ENCODE measurements at places on chromosomes 6 and 20.

DNA sequence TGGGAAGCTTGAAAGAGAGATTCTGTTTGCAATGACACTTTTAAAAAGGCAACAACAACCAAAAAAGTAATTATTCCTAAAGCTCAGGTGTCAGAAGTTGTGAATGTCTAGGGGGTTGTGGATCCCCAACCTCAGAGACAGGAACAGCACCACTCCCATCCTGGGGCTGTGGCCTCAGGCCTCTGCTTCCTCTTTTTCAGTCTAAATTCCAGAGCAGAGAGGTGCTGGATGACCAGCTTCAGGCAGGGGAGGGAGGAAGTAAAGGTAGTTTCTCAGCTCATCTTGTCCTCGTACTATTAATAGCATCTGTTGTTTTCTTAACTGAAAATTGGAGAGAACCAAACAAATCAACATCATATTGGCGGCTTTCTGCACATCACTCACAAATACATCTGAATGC, 8.3 kb downstream of the NT5E start:
- DNase-seq, result no peak

DNA sequence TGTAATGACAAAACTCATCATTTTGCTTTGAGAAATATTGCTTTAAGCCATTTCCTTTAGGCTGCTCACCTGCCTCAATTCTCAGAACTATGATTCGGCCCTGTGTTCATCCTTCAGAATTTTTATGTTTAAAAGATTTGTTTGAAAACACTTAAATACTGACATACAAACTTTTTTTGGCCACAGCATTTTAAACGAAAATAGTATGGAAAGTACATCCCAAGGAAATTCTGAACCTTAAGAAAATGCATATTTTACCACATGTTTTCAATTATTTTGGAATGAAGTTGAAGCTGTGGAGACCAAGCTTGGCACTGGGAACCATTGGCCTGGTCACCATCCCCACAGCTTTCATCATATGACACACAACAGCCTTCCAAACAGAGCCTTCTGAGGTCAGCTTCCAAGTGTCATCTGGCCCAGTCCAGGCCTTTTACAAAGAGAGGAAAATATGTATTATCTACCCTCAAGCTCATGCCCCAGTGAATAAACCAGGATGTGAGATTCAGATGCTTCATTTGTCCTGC, 83.3 kb downstream of the SOD2 start:
- no peak for DNase-seq

DNA sequence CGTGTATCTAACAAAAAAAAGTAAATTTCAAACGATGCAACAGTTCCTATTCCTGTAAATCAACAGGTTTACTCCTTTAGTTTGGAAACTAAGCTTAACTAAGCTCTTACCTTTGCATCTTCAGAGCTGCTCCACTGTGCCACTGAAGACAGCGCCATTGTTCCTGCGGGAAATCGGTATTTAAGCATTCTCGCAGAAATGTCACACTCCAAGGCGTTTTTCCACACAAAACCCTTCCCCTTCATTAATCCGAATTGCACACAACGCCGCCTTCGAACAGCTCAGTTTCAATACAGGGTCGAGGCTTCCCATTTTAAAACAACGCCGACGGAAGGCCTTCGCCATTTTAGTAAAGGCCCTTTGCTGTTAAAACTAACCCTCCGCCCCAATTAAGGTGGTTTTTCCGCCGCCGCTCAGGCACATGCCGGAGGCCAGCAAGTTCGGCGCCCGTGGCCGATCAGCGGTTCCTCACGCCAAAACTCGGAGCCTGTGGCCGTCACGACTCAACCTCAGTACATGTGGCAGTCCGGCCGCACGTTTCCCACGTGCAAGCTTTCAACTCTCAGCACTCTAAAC, 35.4 kb upstream of the SYNCRIP start:
- no peak for DNase-seq

- no peak for DNase-seq
Observed at GRCh38 chr6:63734923-63735322, 99.3 kb downstream of the PHF3 start.

- DNase-seq, result no peak
Observed at GRCh38 chr20:371755-372542, 8.6 kb upstream of the TRIB3 start.

- no peak for DNase-seq
Observed at GRCh38 chr6:82006027-82006738, 241.4 kb downstream of the IBTK start.

DNA sequence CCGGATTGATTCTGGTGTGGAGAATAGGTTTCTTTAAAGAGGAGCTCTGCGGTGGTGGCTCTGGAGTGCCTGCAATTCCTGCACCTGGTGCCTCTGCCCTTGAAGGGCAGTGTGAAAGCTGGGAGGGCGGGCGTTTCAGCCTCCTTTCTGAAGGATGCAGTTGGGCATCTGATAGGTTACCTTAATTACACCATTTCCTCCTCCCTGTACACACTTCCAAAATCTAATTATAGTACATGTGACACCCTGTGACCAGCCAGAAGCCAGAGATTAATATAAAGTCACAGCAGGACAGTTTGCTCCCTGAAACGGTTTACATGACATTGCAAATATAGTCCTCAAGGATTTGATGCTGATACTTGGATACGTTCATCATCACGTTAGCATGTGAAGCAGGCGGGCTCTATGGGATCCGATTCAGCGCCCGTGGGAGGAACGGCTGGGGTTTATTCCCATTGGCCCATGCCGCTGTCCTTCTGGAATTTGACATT, 548.2 kb downstream of the QKI start:
- no peak for DNase-seq

DNA sequence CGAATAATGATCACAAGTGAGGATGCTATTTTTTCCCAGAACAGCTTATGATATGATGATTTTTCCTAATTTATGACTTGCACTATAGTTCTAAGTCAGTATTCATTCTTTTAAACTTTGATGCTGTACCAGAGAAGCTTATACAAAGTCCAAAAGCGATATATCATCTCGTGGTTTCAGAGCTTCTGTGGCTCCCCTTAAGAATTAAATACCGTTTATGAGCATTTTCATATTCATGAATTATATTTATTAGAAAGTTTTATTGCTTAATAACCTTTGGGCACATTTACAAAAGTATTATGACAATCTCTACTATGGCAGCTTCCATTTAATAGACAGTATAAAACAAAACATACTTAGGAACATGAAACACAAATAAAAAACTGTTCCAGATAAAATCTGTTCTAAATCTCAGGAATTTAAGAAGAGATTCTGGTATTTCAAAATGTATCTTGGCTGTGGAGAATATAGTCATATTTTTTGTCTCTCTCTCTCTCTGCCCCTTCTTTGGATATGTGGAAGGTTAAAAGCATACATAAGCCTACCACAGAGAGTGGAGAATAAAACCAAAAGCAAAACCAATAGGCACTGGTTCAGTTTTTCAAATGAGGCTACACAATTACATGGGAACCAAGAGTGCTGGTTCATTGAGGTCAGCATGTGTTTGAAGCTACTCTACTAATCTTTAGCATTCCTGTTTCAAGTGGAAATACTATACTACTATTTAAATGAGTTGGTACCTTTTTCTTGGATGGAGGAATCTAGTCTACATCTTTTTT, 884.5 kb upstream of the GJE1 start:
- DNase-seq, result no peak

DNA sequence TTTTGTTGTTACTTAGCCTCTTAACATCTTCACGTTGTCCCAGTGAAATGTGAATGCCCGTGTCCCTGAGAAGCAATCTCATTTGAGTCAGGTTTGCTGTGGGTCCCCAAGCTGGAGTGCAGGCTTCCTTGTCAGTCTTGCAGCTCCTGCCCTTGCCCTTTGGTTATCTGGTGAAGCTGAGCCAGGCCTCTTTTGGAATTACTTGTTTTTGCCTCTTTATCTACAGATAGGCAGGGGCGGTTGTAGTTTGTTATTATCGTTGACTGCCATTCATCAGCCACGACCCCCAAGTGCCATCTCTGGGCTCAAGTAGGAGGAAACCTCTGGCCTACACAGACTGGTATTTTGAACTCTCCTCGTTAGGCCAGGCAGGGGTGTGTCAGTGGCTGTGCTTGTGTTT, 2.2 kb downstream of the TMEM14C start:
- DNase-seq, result no peak
